NCI-H524 (cell line): ENCODE measurements at places on chromosomes 1 and 21.

DNA sequence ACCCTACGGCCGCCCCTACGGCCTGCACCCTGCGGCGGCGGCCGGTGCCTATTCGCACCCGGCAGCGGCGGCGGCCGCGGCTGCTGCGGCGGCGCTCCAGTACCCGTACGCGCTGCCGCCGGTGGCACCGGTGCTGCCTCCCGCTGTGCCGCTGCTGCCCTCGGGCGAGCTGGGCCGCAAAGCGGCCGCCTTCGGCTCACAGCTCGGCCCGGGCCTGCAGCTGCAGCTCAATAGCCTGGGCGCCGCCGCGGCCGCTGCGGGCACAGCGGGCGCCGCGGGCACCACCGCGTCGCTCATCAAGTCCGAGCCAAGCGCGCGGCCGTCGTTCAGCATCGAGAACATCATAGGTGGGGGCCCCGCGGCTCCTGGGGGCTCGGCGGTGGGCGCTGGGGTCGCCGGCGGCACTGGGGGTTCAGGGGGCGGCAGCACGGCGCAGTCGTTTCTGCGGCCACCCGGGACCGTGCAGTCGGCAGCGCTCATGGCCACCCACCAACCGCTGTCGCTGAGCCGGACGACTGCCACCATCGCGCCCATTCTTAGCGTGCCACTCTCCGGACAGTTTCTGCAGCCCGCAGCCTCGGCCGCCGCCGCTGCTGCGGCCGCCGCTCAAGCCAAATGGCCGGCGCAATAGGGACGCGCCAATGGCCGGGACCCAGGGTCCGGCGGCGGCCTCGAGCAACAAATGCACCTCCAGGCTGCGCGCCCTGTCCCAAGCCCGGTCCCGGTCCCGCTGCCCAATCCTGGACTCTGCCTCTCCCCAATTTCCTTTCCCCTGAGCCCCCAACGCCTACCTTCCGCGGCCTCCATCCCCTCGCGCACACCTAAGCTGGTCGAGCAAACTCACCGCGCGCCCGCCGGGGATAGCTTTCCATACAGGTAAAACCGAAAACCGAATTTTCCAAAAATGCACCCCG lies 1.8 kb downstream of the FOXD3 start:
- peak; percentile 42 for DNase-seq

GRCh38 chr1:46096269-46097148 lies 35.9 kb downstream of the PIK3R3 start:
- DNase-seq, result peak; percentile 1

GRCh38 chr21:27764056-27764455 lies 797.2 kb upstream of the ADAMTS5 start:
- no peak for DNase-seq

DNA sequence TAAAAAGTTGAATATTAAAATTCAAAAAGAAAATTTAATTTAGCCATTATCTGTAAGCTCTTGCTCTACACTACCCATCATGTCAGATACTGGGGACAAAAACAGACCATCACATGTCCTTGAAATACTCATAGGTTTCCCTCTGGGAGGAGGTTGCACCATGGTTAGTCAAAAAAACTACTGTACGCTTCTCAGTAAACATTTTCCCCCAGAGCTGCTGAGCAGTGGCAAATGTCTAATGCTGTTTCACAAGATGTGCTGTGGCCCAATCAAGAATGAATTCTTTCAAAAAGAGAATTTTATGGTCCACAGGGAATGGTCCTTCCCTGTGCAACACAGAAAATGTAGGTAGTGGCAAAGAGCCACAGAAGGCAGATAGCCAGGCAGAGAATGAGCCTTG lies 6.1 kb downstream of the SLC25A24 start:
- DNase-seq, result no peak

DNA sequence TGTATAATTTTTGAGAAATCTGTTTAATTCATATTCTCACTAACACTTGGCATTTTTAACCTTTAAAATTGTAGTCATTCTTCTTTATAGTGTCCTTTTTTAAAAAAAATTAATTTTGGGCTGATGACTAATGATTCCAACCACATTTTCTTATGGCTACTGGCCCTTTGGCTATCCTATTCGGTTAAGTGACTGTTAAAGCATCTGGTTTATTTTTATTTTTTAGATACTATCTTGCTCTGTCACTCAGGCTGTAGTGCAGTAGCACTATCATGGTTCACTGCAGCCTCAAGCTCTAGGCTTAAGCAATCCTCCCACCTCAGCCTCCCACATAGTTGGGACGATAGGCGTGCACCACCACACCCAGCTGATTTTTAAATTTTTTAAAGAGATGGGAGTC lies 723.2 kb upstream of the CXADR start:
- DNase-seq, result no peak

- DNase-seq, result no peak
Observed at GRCh38 chr21:34916446-34916845, 132.7 kb downstream of the RUNX1 start.

- DNase-seq, result peak; percentile 3
Observed at GRCh38 chr1:39081271-39082009, 55.3 kb downstream of the NDUFS5 start.

DNA sequence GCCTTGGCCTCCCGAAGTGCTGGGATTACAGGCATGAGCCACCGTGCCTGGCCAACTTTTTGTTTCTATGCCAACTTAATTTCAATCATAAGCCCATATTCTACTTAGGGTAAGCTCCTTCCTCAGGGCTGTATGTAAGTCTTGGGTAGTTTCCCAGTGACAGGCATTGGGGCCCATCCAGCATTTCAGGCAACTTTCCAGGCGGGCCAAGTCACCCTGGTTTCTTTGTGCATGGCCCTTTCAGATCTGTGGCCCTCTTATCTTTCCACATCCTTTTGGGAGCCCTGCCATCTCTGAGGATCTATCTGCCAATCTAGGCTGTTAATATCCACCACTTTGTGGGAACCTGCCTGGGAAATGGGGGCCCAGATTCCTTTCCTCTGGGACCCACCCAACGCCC lies 58.7 kb downstream of the TNN start:
- no peak for DNase-seq

DNA sequence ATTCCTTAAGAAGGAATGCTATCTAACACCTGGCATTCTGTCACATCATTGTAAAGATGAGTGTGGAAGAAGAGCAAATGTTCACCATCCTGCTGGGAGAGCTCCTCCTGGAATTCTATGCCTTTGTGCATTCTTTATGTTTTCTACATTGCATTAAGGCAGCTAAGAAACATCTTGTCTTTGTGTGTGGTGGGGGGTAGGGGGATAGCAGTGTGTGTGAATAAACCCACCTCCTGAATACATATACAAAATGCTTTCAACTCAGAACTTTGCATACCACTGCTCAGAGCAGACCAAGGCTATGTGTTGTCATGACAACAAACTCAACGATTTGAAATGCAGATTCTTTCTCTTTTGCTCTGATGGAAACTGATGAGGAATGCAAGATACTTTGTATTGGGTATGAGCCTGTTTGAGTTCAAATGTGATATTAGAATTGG lies 193.6 kb upstream of the KAZN start:
- no peak for DNase-seq

DNA sequence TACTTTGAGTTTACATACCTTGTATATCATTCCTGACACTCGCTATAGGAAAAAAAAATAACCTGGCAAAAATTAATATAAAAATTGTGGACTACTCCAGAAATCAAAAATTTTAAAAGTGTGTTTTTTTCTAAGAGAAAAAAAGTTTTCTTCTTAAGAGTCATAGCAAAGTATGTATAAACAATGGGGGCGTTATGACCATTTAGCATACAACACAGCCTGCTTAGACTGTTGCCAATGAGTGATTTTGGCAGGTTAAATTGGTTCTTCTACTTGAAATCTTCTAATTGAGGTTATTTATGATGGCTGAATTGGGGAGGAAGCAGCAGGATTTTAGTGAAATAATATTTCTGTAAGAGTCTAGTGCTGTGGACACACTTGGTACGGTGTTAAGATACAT lies 130.5 kb upstream of the USH2A start:
- DNase-seq, result no peak

DNA sequence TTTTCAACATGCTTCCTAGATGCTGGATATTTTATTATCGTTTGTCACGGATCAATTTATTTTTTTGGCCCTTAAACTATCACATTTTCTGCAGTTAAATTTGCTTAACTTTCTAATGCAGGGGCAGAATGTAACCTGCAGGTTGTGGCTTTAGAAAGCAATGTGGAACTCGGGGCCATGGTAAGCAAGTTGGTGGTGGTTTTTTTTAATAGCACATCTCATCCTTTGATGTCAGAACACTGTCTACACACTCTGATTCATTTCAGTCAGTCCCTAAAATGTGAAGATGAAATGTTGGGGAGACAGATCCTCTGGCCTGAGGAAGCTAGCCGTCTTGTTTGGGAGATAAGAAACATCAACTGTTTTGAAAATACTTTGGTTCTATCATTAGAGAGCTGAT lies 89.5 kb downstream of the GALNT2 start:
- DNase-seq, result no peak

GRCh38 chr1:205767248-205767647 lies 8.0 kb downstream of the RAB29 start:
- no peak for DNase-seq

- no peak for DNase-seq
Observed at GRCh38 chr1:158810311-158810710, 20.8 kb upstream of the MNDA start.

- DNase-seq, result peak; percentile 59
Observed at GRCh38 chr1:35451125-35451528, 106.1 kb downstream of the KIAA0319L start.

GRCh38 chr1:198228925-198229324 lies 72.1 kb downstream of the NEK7 start:
- no peak for DNase-seq

DNA sequence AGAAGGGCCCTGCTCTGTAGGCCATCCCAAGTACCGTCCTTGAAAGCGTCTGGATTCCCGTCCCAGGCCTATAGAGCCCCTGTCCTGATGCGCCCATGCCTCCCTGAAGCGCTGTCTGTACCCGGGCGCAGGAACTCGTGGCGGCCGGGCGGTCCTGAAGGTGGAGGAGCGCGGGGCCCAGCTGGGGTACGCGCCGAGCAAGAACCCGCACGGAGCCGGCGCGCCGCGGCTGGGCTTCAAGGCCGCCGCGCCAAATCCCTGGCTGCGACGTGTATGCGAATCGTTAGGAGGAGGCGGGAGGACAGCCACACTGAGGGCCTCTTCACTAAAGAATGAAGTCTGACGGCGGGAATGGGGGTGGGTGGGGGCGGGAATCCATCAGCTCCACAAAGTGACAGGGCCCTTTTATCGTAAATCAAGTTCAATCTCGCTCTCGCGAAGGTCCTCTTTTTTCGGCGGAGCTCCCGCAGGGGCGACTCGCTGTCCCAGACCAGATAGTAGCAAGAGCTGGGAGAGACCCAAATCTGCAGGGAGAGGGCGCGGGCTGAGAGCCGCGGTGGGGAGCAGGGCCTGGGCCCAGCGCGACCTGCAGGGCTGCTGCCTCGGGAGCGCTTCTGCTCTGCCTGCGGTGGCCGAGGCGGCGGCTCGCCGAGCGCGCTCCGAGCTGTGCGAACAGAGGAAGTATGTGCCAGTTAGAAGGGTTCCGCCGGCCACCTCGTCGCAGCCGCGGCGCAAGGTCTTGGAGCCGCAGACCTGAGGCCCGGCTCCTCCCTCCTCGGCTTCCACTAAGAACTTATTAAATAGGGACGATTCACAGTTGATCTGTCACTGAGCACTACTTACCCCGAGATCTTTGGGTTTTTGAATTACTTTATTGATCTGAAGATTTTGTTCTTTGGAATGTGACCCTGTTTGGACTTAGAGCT lies 10.4 kb downstream of the BARHL2 start:
- no peak for DNase-seq

- no peak for DNase-seq
Observed at GRCh38 chr21:27301220-27301619, 334.3 kb upstream of the ADAMTS5 start.

- no peak for DNase-seq
Observed at GRCh38 chr1:99560207-99561040, 85.5 kb upstream of the PALMD start.

GRCh38 chr1:21117159-21117558 lies 59.5 kb downstream of the EIF4G3 start:
- no peak for DNase-seq

- DNase-seq, result no peak
Observed at GRCh38 chr1:50985094-50985493, 15.0 kb downstream of the CDKN2C start.

- DNase-seq, result no peak
Observed at GRCh38 chr1:60759291-60759690, 323.1 kb upstream of the NFIA start.

GRCh38 chr1:201990427-201990826 lies 8.0 kb downstream of the RNPEP start:
- DNase-seq, result no peak

DNA sequence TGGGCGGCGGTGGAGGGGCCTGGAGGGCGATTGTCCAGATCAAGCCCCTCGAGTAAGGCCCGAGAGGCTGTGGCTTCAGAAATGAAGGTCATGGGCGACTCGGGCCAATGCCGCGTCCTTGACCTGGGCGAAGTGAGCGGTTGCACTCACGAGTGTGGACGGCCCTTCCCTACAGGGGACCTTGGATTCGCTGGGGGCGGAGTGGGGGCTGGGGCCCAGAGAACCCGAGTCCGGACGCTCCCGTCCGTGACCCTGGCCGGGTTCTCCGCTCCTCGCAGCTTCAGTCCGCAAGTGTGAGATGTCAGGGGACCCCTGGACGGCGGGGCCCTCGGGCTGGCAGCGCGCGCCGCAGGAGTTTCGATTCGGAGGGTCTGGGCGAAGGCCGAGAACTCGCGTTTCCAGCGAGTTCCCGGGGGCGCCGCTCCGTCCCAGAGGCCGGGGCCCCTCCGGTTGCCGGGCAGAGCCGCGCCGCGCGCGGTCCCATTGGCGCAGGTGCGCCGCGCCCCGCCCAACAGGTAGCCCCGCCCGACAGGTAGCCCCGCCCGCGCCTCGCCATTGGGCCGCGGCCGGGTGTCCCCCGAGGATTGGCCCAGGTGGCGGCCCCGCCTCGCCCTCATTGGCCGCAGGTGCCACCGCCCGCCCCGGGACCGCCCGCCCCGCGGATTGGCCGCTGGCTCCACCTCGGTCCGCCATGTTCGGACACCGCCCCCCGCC lies at the start of gene PRKCZ:
Gene PRKCZ, plus strand, starts transcription at position 694 of the 714 bp plus-strand sequence. CDS start 220 bp downstream, outside the sequence.
- peak; percentile 78 for DNase-seq

DNA sequence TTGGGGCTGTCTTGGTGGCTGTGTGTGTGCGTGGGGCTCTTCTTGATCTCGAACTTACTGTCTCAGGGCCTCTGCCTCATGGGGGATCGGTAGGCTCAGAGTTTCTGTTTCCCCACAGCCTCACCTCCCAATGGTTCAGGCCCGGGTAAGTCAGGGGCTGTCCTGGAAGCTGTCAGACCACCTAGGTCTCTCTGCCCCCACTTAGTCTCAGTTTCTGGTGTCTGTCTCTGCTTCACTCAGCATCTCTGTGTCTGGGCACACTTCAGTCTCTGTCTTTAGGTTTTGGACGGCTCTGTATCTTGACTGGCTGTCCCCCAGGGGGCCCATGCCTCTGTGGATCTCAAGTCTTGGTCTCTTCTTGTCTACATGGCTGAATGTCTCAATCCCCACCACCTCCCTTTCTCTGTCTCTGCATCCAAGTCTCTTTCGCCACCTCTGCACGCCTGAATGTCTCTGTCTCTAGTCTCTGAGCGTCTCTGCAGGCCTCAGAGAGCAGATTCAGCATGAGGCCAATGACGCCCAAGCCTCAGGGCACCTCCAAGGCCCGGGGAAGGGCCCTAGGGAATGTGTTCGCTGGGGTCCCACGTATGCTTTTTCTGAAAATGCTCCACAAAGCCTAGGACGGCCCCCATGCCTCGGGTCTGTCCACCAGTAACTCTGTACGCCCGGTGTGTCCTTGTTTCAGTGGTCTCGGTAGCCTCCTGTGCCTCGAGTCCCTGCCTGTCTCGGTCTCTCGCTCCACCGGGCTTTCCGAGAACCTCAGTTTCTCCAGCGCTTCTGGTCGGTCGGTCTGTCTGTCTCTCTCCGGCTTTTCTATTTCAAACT lies 818 bp downstream of the FHL3 start:
- no peak for DNase-seq

GRCh38 chr1:20921285-20921684 lies 134.2 kb upstream of the HP1BP3 start:
- DNase-seq, result no peak

- peak; percentile 29 for DNase-seq
Observed at GRCh38 chr21:31708541-31708940, 23.4 kb downstream of the SCAF4 start.
